ENCODE measurements at places on chromosomes 7 and 10. TPM values are rescaled to one million over a fixed set of nuclear protein-coding genes. Genes with fewer than 3 reads are reported as not detected.

DNA sequence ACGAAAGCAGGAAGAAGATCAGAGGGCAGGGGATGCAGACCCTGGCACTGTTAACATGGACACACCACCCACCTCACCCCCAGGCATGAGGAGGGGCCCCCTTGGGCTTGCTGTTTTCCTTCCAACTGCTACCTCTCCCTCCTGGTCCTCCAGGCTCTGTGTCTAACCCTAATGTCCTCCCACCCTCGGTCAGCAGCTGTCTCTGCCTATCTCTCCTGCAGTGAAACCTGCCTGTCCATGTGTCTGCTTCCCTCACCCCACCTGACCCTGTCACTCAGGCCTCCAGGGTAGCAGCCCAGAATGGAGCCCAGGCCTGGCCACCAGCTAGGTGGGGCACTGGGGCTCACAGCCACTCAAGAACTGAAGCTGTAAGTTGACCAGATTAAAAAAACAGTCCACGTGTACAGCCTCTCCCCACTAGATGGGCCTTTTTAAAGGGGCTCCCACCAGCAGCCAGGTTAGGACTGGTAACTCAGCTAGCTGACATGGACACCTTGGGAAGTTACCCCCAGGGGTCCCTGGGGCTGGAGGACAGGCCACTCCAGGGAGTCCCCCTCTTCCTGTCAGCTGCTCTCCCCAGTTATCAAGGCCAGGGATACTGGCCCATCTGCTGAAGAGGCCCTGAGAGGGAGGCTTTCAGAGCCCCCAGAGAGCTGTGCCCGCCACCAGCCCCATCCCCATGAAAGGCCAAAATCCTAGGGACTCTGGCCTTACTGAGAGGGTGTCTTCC lies 1.5 kb downstream of the SMARCD3 start:
- no peak for DNase-seq

The SLC13A1 gene
- not detected for total RNA-seq

DNA sequence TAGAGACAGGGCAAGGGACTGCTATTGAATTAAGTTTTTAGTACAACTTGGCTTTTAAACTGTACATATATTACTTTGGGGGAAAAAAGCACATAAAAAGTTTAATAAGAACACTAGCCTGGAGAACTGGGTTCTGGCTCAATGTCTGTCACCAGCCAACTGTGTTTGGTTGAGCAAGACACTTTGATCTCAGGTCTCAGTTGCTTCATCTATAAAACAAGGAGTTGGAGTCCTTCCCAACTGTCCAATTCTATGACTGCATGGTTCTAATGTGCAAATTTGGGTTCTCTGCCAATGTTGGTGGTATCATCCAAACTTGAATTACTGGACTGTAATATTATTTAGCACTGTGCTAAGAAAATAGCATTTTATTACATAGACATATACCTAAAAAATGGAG lies 50.3 kb downstream of the ATXN7L1 start:
- no peak for DNase-seq

The NUTM2A gene
- 2.3 TPM for total RNA-seq

DNA sequence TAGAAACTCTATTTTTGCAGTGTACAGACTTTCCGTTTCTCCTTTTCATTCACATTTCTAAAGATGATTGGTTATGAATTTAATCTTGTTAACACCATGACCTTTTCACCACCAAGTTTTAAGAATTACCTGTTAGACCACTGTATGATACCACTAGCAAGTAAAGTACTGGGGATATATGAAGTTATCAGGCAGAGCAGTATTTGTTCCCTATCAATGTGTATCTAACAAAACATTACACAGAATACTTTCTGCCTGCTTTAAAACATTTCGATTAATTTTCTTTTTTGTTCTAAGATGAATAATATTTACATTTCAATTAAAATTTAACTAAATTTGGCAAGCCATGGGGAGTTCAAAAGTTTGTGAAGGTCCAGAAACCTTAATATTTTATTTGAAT lies 49.9 kb upstream of the AHR start:
- no peak for DNase-seq

DNA sequence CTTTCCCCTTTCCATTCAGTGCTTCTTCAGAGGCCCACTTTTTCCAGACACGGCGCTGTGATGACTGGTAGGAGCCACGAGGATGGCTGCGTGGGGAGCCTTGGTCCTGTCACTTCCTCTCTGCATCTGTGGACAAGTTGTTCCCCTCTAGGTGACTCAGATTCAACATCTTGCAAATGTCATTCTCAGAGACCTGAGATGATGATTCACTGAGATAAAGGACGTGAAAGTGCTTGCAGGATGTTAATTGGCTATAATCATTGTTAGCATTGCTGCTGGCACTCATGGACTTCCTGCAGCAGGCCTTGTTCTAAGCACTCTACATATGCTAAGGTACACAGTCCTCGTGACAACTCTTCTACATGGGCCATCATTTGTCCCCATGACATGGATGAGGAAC lies 489.8 kb upstream of the ZMIZ1 start:
- DNase-seq, result no peak

The SFTPA1 gene
- total RNA-seq, result not detected

DNA sequence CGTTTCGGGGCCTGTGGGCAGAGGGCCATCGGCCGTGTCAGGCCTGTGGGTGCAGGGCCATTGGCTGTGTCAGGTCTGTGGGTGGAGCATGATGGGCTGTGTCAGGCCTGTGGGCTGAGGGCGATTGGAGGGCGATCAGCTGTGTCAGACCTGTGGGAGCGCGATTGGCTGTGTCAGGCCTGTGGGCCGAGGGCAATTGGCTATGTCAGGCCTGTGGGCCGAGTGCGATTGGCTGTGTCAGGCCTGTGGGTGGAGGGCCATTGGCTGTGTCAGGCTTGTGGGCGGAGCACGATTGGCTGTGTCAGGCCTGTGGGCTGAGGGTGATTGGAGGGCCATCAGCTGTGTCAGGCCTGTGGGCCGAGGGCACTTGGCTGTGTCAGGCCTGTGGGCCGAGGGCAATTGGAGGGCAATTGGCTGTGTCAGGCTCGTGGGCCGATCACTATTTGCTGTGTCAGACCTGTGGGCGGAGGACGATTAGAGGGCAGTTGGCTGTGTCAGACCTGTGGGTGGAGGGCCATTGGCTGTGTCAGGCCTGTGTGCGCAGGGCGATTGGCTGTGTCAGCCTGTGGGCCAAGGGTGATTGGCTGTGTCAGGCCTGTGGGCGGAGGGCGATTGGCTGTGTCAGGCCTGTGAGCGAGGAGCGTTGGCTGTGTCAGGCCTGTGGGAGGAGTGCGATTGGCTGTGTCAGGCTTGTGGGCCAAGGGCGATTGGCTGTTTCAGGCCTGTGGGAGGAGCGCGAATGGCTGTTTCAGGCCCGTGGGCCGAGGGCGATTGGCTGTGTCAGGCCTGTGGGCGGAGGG lies 54.1 kb downstream of the DYNC2I1 start:
- no peak for DNase-seq

- DNase-seq, result no peak
These were observed 48.9 kb upstream of the ENO4 start for GRCh38 chr10:116800286-116800929.

The TMEM213 gene
- total RNA-seq, result not detected

The CYP26C1 gene
- 2.2 TPM for total RNA-seq

DNA sequence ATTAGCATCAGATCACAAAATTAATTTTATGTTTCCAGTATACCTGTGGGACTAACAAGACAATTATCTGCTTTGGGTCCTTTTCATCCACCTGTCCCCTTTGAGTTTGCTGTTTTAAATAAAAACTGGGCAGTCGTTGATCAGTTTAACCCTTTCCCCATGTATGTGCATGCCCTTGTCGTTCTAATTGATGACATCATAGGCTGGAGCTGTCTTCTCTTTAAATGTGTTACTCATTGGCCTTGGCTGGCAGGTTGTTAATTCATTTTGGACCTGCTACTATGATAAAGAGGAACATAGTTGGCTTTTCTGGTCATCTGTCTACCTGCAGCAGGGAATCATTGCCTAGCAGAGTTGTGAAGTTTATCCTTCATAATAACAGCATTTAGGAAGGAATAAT lies 53.8 kb downstream of the TASOR2 start:
- DNase-seq, result no peak

The TMEM225B gene
- not detected for total RNA-seq

DNA sequence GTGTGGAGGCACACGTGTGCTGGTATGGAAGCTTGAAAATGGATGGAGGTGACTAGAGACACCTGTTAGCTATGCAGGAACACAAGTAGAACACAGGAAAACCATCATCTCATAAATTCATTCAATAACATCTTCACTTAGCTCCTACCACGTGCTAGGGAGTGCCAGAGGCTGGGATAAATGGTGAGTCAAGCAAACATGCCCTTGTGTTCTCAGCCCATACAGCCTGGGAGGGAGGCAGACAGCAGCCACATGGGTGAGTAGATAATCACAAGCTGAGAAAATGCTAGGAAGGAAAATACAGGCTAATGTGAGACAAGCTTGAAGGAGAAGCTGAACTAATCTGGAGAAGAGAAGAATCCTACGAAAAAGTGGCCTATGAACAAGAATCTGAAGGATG lies 468.0 kb upstream of the ZMIZ1 start:
- no peak for DNase-seq

The ATP6V0A4 gene
- not detected for total RNA-seq

The PNLIP gene
- 11.4 TPM for total RNA-seq

- DNase-seq, result no peak
These were observed 15.3 kb upstream of the MAPK8 start for GRCh38 chr10:48291190-48291589.

The MRPS33 gene
- 21.8 TPM for total RNA-seq
